NCI-H187 (cell line): ENCODE measurements at places on chromosomes 2 and 18.

- no peak for DNase-seq
These were observed 2.5 kb downstream of the CYP1B1 start for GRCh38 chr2:38073211-38074057.

DNA sequence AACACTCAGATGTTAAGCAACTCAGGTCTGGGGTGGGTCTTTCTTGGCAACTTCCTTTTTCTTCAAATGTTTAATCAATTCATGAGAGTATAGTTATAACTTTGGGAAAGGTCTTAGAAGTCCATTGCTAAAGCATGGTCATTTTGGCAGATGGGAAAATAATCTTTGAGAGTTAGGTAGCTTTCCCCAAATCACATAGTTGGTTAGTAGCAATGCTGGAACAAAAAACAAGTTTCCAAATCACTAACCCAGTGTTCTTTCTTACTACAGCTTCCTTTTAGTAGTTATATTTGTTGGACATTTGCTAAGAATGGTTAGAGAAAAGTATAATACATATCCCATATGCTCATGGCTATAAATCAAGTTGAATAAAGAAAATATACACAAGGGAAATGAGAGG lies 185.2 kb upstream of the SLC14A2 start:
- no peak for DNase-seq

GRCh38 chr18:44920441-44920840 lies 239.8 kb downstream of the SETBP1 start:
- DNase-seq, result no peak

DNA sequence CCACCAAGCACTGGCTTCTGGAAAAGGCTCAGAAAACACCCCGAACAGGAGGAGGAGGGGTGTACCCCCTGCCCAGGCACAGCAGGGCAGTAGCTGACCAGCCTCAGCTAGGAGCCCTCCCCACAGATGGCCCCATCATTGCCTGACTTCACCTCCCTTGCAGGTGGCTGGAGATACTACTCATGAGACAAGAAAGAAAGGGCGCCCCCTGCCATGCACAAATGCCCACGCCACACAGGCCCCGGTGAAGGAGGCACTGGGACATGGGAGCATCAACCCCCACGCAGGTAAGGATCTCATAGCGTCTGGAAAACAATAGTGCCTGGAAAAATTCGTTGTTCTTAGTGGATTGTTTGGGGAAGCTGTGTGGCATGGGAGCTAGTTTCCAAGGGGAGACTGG lies 240.6 kb downstream of the TFCP2L1 start:
- DNase-seq, result no peak

DNA sequence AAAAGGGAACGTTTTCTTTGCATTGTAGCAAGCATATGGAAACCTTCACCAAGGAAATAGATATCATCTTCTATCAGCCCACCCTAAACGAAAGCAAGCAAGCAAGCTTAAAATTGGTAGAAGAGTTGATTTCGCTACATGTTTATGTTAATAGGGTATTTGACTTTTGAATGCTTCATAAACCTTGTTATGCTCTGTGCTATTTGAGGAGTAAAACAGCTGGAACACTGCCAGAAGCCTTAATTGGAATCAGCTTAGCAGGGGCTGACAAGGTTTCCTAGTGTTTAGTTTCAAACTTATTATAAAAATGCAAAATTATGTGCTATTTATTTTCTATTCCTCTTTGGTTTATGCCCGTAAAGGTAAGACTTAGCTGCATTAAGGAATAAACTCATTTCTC lies 70.6 kb upstream of the LINC00305 start:
- no peak for DNase-seq

DNA sequence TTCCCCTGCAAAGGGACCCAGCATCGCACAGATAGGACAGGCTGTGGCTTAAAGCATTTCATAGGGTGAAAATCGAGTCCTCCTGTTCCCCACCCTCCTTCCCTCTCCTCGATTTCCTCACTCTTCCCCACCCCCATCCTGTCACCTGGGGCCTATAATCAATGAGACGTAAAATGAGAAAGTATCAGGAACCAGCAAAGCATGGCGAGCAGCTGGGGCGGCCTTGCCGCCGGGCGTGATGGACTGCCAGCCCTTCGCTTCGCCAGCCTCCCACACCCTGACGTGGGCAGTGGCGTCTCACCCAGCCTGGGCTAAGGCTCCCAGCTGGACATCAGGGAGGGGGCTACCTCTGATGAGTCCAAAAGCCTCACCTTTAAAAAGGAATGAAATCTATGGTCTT lies 11.1 kb downstream of the SLC30A3 start:
- no peak for DNase-seq

DNA sequence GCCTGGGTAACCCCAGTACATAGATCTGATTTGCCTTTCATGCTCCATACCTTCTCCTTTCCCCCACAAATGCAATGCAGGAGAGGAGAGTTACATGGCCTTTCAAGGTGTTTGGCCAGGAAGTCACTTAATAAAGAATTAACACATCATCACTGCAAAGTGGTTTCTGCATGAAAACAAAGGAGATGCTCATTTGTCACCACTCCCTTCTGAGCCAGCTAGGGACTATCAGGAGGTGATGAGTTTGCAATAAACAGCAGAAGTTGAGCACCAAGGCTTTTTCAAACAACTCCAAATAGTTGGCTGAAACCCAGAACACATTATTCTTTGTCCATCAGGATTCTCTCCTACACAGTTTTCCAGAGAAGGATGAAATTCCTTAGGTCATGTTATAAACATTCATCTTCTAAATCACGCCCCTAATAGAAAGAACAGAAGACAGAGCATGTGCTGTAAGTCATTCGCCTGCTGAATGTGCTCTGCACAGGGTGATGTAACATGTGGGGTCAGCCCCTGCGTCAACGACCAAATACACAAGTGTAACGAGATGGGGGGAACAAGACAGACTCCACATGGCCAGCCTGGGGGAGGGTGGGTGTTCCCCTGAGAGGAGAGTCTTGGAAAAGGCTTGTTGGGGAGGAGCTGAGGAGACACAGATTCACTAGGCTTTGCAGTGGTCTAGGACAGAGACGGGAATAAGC lies 87.3 kb upstream of the RMDN2 start:
- DNase-seq, result no peak

DNA sequence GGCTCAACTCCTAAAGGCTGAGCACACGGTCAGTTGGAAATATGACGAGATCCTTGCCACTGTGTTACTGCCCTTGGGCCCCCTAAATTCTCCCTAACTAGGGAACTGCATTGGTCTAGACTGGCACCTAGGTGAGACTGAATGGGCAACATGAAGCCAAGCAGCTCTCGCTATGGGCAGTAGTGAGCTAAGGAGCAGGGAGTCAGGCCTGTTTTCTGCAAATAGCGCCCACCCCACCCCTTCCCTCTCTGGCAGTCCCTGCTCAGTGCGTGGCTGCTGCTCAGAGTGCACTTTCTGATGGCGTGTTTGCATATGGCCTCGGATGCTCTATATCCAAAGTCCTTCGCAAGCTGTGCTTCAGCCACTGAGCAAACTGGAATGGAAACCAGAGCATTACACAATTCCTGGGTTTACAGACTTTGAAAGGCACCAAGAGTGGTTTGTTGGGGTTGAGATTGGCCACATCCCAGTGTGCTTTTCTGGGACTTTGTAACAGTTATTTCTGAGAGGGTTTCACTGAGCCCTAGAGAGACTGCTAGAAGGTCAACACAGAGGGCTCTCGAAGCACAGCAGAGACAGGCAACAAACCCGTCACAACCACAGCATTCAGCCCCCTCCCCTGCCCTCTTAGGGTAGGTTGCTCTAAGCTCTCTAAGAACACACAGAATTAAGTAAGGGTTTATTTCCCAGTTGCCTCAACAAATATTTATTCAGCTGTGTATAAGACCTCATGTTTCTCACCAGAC lies 419.9 kb downstream of the STK39 start:
- DNase-seq, result no peak

- no peak for DNase-seq
These were observed 92.6 kb downstream of the ACTR2 start for GRCh38 chr2:65320042-65320725.

GRCh38 chr2:16408331-16409005 lies 257.2 kb downstream of the CYRIA start:
- no peak for DNase-seq

GRCh38 chr2:11969774-11970173 lies 223.3 kb downstream of the LPIN1 start:
- DNase-seq, result no peak
